ENCODE measurements at places on chromosomes 3 and 15.

DNA sequence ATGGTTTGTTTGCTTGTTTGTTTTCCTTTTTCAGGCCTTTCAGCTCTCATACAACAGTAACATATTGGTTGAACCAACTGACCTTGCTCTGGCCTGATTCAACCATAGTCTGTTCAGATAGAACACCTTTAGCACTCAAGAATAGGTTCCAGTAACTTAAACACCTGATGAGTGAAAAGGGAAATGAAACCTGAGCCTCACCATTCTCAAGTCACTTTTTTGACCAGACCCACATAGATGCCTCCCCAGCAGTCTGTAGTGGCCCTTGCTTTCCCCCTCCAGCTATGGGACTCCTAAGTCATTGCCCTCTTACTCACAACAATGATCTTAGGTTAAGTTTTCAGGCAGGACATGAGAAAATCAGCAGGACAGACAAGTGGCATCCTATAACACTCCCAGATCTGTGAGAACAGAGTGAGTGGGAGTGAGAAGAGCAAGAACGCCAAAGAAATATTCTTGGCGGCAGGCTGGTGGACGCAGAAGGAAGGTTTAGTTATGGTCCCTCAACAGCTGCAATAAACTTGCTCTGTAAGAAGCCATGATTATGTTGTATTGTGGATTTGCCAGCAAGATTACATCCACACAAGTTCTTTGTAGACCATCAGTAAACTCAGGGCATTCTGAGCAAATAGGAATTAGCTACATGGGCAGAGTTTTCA is 367.5 kb downstream of the MECOM start:
- no peak for DNase-seq

- DNase-seq, result no peak
Observed at GRCh38 chr3:174417573-174417972, 441.6 kb upstream of the NAALADL2 start.

DNA sequence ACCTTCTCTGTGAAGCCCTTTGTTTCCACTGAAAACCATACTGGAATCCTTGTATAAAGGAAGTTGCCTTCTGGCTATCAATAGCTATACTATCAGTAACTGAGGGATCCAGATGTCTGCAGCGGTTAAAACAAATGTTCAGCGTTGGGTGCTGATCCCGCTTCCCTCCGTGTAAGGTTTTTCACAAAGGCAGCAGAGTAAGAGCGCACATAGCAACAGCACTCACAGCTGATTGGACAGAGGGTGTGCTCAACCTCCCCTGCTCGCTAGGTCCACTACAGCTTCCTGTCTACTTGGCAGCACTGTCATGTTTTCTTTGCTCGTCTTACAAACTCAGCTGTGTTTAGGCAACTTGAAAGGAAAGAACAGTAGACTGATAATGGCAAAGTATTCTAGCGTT is 27.3 kb downstream of the ATOSA start:
- DNase-seq, result peak; percentile 85

DNA sequence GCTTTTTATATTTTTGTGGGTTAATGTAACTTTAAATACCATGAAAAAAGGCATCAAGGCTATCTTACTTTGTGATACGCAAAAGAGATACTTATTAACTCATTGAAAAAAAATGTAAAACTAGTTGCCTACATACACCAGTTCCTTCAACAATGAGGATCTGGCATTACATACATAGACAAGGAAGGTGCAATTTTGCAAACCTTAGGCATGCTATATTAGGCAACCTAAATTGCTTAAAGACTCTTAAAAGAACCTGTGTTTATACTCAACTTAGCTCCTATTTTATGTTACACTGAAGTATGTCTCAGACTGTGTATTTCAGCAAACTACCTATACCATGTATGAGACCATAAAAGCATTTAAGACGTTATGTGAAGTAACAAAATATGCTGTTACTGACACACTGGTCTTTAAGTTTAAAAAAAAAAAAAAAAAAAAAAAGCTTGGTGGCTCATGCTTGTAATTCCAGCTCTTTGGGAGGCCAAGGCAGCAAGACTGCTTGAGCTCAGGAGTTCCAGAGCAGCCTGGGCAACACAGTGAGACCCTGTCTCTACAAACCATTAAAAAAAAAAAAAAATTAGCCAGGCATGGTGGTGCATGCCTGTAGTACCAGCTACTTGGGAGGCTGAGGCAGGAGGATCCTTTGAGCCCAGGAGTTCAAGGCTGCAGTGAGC is 9.1 kb downstream of the TASOR start:
- DNase-seq, result no peak

DNA sequence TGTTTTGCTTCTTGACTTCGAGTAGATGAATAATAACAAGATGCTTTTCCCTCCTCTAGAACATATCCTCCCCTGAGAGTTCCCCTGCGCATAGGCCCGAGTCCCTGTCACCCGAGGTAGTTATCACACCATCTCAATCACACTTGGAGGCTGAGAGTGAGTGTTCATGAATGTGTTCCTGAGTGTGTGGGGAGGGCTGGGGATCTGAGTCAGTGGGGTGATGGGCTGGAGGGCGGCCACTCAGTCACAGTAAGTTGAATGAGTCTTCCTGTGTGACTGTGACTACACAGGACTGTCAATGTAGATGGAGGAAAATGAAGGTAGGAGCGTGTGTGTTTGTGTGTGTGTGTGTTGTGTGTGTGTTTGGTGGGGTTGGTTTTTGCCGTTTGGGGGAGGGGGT is 71.0 kb downstream of the SETD5 start:
- DNase-seq, result no peak
